Stimulated activated CD8-positive, alpha-beta memory T cell treated with anti-CD3 and anti-CD28 coated beads, Interleukin-4, amount 100 ng/mL, for 1 hour (primary cell): ENCODE measurements at places on chromosomes 2 and 18.

DNA sequence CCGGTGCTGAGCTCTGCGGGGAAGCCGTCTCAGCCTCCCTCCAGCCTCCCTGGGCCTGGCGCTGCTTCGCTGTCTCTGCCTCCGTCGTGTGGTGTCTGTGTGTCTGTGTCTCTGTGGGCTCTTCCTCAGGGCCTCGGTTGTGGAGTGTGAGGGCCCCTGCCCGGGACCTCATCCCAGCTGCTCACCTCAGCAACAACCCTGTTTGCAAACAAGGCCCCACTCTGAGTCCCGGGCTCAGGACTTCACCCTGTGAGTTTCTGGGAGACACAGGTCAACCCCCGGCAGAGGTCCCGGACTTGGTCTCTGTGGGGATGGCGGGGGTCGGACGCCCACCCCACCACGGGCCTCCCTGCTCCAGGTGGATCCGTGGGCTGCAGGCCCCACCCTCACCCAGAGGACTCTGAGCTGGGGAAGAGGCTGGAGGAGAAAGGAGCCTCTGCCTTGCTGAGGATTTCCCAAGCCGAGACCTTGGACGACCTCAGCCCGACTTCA, 127.4 kb upstream of the CTDP1 start:
- DNase-seq: no peak

DNA sequence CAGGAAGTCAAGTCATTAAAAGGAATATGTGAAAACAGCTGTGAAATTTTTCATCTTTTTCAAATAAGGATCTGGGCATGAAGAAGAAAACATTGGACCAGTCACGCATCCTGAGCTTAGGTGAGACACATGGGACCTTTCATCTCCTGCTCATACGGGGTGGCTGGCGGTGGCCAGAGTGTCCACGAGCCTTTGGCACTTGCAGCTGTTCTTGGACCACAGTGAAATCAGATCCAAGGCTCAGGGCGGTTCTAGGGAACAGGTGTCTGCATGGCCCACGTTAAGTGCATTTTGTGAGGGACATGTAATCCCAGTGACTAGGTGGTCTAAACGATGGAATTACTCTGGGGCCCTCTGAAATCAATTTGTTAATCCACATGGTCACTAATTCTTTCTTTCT, 212.7 kb upstream of the COPS8 start:
- no peak for DNase-seq

GRCh38 chr2:176291809-176292283, 22.6 kb downstream of the MTX2 start:
- DNase-seq: no peak

DNA sequence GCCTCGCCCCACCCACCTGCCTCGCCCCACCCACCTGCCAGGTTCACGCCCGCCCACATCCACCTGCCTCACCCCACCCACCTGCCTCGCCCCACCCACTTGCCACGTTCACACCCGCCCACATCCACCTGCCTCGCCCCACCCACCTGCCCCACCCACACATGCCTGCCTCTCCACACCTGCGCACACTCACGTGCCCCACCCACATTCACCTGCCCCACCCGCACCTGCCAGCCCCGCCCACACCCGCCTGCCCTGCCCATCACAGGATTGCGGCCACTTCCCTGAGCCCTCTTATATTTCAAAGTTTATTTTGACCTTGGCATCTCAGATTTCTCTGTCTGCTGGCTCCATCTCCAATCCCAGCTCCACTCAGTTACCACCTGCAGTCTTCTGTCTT, 217.5 kb upstream of the SOX11 start:
- DNase-seq: no peak

DNA sequence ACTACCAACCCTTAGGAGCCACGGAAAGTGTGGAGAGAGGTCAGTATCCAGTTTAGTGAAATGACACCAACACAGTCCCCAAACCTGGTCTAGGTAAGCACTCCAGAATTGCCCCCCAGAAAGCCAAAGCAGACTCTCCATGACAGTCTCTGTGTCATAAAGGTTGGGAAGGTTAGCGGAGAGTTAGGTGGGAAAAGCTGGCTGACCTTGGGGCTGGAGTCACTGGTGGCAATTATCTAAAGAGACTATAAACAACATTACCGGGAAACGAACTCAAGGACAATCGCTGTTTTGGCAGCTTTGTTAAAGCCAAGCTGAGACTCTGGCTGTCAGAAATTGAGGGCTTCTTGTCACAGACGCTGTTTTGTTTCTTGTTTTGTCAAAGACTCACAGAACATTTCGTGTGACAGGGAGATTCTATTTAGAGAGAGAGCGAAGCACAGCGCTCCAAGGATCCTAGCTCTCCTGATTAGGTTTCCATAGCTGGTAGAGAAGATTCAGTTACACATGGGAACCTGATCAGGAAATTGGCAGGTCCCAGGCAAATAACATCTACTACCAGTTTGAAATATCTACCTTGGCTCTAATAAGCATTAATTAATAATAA, 111.3 kb downstream of the LNPK start:
- no peak for DNase-seq
